Glutamatergic neuron (in vitro differentiated cells): ENCODE measurements at places on chromosomes 1 and 21. TPM values are rescaled to one million over a fixed set of nuclear protein-coding genes. Genes with fewer than 3 reads are reported as not detected.

DNA sequence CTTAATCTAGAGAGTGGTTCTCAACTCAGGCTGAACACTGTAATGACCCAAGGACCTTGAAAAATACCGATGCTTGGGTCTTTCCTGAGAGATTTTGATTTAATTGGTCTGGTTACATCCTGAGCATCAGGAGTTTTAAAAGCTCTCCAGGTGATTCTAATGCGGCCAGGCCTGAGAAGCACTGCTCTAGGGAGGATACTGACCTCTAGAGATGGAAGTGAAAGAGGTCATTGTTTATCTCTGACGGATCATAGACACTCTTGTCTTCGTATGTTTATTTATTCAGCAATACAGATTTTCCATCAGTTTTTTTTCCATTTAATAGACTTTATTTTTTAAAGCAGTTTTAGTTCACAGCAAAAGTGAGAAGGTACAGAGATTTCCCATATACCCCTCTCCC is 54.5 kb upstream of the IGSF5 start:
- H3K4me1 ChIP-seq, result no peaks in the 10 kb centered on the region
- H3K4me3 ChIP-seq, result no peak overlapping the region
- H3K27ac ChIP-seq, result no peak overlapping the region
- no peaks in the 10 kb centered on the region for H3K36me3 ChIP-seq

DNA sequence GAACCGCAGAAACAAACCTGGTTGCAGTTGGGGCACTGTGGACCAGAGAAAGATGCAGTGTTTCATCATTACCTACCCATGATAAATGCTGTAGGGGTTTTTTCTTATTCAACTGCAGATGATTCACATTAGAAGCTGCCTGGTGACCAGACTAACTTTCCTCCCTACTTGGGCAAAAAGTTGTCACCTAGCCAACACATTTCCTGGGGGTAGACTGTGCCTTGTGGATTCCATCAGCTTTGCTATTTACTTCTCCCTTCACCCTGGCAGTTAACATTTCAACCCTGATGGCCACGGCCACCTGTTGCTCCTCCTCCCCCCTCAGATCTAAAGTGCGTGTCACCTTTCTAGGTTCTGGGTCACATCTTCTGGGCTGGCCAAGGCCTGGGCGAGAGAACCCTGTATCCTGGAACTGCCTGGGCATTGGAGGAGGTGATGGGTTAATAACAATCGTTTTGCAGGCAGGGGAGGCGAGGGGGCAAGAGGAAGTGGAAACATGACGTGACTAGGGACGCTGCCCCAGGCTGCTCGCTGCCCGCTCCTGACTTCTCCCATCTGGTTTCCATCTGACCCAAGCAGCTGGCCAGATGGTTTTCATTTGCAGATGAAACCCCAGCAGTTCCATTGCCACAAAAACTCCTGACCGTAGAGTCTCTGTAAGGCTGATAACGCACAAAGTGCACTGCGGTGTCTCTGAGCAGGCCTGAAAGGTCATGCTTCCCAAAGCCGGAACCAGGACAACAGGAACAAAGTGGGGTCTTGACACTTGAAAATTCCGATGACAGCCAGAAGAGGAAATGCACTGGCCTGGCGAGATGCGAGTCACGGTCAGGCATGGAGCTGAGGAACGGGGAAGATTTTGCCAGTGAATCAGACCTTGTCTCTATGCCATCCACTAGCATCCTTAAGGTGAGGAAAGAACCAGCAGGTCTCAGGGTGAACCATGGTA is 36.6 kb downstream of the CAPZB start:
- peaks cover 63% of the 10 kb centered on the region for H3K4me1 ChIP-seq
- H3K4me3 ChIP-seq, result peak overlapping the region; percentile 31
- peaks cover 10% of the 10 kb centered on the region for H3K27me3 ChIP-seq
- H3K27ac ChIP-seq, result peak overlapping the region; percentile 88
- peak; percentile 34 for DNase-seq

DNA sequence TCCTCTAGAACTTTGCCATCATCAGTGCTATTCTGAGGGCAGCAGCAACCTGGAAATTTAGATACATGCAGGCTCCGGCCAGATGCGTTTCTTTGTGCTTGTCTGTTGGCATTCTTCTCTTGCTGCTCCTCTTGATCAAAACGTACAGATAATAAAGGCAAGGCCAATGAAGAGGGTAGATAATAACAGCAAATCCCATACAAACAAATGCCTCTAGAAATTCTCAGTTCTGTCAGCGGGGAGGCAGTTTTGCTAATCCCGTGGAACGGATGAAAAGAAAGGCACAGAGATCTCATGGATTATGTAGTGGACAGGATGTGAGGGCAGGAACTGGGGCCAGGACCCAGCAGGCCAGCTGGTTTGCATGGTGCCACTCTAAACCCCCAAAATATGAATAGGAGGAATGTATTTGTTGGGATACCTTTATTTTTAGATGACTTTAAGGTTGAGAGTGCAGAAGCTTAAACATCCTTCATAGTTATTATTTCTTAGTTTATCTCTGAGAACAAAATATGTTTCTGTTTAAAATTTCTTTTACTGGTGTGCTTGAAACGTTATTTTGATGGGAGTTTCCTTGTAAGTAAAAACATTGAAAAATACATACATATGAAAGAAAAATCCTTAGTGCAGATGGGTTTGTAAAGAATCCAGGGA is 1.5 kb downstream of the ITSN1 start:
- no peak for DNase-seq
- peaks cover 4% of the 10 kb centered on the region for H3K27me3 ChIP-seq
- H3K36me3 ChIP-seq, result no peaks in the 10 kb centered on the region
- H3K4me3 ChIP-seq, result peak overlapping the region; percentile 97

DNA sequence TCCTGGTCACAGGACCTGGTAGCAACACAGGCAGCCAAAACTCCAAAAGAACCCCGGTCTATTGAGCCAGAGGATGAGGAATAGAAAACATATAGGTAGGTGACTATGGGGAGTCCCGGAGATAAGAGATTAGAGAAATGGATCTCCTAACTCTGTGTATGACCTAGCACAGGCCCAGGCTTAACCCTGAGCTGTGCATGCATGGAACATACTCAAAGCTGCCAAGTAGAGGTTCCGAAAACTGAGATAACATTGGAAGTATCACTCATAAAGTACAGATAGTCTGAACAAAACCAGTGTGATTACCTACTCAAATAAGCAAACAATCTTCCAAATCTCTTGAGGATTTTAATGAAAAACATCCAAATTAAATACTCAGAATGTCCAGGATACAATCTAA is 31.5 kb upstream of the PRDX6 start:
- H3K4me1 ChIP-seq, result no peaks in the 10 kb centered on the region
- DNase-seq, result no peak
- H3K36me3 ChIP-seq, result peaks cover 5% of the 10 kb centered on the region
- peaks cover 2% of the 10 kb centered on the region for H3K27me3 ChIP-seq

DNA sequence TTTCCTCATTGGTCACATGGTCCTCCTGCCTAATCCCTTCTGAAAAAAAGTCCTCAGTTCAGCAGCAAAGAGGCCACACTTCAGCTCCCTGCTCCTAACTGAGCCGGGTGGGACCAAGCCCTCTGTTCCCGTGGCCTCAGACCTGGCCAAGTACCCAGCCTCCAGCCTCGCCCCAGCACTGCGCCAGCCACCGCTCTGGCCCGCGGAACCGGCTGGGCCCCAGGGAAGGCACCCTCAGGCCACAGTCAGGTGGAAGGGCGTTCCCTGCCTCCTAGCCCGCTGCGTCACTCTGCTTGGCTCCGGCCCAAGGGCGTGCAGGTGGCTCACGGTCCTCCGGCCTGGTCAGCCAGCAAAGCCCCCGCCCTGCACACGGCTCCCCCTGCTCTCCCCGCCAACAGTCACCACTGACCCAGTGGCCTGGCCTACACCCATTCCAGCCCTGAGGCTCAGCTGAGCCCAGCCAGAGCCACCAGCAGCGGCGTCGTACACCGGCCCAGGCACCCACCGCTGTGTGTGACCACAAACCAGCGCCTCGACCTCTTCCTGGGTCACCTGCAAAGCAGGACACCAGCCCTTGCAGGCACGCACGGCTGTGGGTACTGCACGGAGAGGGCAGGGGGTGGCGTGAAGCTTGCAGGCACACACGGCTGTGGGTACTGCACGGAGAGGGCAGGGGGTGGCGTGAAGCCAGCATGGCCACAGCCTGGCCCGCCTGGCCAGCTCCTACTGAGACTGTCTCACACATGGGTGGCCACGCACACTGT is 19.4 kb downstream of the NADK start:
- no peaks in the 10 kb centered on the region for H3K36me3 ChIP-seq
- peaks cover 3% of the 10 kb centered on the region for H3K4me1 ChIP-seq
- H3K4me3 ChIP-seq, result no peak overlapping the region
- no peak for DNase-seq

- peak overlapping the region; percentile 60 for H3K4me3 ChIP-seq
- DNase-seq, result no peak
- no peaks in the 10 kb centered on the region for H3K36me3 ChIP-seq
- H3K4me1 ChIP-seq, result peaks cover 24% of the 10 kb centered on the region
- peaks cover 5% of the 10 kb centered on the region for H3K27me3 ChIP-seq
Measured at GRCh38 chr1:216521477-216521876, 98.2 kb upstream of the USH2A start.

- peak overlapping the region; percentile 42 for H3K4me3 ChIP-seq
- H3K27me3 ChIP-seq, result peaks cover 2% of the 10 kb centered on the region
- no peaks in the 10 kb centered on the region for H3K36me3 ChIP-seq
- H3K27ac ChIP-seq, result no peak overlapping the region
- H3K4me1 ChIP-seq, result peaks cover 21% of the 10 kb centered on the region
Measured at GRCh38 chr21:43884012-43884860, 19.2 kb downstream of the AGPAT3 start.

GRCh38 chr1:26775666-26776065 is 12.1 kb upstream of the PIGV start:
- no peak overlapping the region for H3K4me3 ChIP-seq
- no peak for DNase-seq
- H3K27me3 ChIP-seq, result peaks cover 9% of the 10 kb centered on the region
- peaks cover 4% of the 10 kb centered on the region for H3K4me1 ChIP-seq

DNA sequence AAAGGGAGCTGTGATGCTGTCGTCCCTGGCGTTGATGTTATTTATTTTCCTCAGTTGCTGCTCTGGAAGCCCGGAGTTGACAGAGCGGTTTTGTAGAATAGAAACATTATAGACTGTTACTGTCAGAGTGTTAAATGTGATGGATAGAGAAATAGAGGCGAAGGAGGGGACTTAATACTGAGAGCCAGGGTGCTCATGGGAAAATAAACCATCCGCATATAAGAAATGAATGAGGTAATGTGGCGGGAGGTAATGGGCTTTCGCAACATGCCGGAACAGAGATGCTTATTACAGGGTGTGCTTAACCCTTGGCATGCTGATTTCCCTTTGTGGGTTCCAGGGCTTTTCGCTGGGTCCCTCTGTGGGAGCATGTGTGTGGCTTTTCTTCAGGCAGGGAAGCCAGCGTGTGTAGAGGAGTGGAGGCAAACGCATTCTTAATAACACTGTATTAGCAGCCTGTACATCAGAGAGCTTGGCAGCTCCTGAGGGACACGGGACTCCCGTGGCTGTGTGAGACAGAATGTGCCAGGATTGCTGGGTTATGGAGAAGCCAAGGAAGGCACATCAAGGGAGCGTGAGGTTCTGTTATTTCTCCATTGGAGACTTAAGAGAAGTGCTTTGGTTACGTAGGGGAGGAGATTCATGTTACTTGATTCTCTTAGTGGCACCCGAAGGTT is 141.0 kb downstream of the PBX1 start:
- no peaks in the 10 kb centered on the region for H3K27me3 ChIP-seq
- peak overlapping the region; percentile 67 for H3K27ac ChIP-seq
- H3K4me1 ChIP-seq, result peaks cover 23% of the 10 kb centered on the region
- no peak overlapping the region for H3K4me3 ChIP-seq
- DNase-seq, result no peak

DNA sequence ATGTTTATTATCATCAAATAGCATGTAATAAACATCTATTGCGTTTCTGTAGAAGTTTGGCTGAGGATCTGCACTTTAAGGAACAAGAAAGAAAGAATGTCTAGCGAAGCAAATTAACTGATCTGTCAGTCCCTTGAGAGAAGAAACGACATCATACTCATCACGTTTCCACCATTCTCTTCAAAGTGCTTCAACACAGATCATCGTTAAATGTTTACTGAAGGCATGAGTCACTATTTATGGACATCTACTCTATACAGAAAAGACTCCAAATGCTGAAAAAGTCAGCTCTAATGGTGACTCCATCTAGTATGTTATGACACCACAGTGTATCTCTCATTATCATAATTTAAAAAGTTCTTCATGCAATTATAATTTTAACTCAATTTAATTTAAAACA is 369.1 kb downstream of the RGS7 start:
- no peak overlapping the region for H3K27ac ChIP-seq
- H3K4me1 ChIP-seq, result no peaks in the 10 kb centered on the region
- H3K4me3 ChIP-seq, result no peak overlapping the region
- no peaks in the 10 kb centered on the region for H3K27me3 ChIP-seq

- peak overlapping the region; percentile 84 for H3K4me3 ChIP-seq
- peak; percentile 54 for DNase-seq
- no peaks in the 10 kb centered on the region for H3K36me3 ChIP-seq
Measured at GRCh38 chr1:183331091-183331742, 87.0 kb downstream of the NMNAT2 start.

DNA sequence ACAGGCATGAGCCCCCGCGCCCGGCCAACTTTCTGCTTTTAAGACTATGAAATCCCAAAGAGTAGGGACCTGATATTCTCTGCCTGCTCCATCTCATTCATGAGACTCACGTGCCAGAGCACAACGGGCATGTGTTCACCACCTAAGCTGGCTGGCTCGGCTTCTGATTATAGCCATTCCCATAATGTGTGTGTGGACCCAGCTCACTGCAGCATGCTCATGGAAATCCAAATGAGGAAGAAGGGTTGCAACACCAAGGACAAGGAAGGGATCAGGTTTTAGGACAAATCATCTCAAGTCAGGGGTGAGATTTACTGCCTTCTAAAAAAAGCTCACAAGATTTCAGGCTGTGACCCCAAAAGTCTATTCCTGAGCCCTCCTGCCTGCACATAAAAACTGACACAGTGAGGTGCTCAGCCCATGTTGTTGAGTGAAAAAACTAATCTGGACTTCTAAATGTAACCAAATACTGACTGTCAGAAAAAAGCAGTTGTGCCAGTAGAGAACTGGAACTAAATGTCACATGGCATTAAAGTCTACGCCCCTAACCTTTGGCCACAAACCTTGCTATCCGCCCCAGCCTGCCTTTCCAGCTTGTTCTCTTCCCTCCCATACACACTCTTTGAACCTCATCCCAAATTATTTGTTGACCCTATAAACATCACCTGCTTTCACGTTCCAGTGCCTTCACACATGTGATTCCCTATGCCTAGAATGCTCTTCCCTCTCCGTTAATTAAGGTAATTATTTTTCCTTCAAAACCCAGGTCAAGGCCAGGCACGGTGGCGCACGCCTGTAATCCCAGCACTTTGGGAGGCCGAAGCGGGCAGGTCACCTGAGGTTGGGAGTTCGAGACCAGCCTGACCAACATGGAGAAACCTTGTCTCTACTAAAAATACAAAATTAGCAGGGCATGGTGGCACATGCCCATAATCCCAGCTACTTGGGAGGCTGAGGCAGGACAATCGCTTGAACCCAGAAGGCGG is 9.1 kb upstream of the COA7 start:
- no peak overlapping the region for H3K27ac ChIP-seq
- peaks cover 4% of the 10 kb centered on the region for H3K27me3 ChIP-seq
- no peak overlapping the region for H3K4me3 ChIP-seq
- no peak for DNase-seq
- H3K36me3 ChIP-seq, result no peaks in the 10 kb centered on the region
- peaks cover 10% of the 10 kb centered on the region for H3K4me1 ChIP-seq

TMEM269 gene
- 0.32 TPM for total RNA-seq

TMED5 gene
- total RNA-seq, result 24.2 TPM

RPE65 gene
- not detected for total RNA-seq

TIE1 gene
- 11.3 TPM for total RNA-seq

MEX3A gene
- 114 TPM for total RNA-seq
